ENCODE measurements at places on chromosomes 7 and 10. TPM values are rescaled to one million over a fixed set of nuclear protein-coding genes. Genes with fewer than 3 reads are reported as not detected.

DNA sequence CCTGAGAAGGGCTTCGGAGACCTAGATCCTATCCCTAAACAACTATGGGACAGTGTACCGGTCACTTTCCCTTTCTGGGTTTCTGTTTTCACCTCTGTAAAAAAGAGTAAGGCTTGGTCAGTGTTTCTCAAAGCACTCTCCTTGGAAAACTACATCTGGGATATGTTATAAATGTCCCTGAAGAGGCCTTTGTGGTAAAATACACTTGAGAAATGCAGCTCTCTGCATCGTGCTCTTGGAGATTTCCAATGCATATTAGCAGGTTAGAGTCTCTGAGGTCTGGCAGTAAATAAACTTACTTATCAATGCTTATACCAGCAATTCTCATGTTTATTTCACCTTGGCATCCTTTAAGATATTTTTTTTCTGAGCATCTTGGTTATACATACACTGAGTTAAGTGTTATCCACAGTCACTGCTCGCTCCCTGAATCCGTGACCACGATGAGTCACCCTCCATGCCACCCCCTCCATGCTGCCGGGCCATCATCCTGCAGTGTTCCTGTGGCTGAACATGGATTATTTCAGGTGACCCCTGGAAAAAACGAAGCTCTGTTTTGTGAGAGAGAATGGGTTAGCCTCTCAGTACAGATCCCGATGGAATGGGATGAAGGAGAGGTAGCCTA lies 3.3 kb upstream of the TBXAS1 start:
- no peak for DNase-seq

- no peak for DNase-seq
These were observed 97.7 kb downstream of the TAF3 start for GRCh38 chr10:7915923-7916536.

Gene MYO1G
- total RNA-seq = 376 TPM

DNA sequence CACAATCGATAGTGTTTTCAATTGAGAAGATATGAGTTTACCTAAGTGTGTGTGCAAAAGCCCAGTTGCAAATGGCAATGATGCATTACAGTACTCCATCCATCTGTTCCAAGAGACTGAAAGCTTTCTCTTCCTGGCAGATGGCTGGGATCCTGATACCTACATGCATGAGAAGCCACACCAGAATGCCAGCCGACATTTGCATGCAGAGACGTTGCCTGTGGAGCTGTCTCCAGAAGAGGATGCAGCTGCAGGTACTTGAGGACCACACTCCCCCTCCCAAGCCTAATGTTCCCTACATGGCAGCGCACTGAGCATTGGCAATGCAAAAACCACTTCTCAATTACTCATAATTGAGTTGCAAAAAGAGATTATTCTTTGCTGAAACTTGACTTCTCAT lies 332.1 kb downstream of the WDR11 start:
- no peak for DNase-seq

DNA sequence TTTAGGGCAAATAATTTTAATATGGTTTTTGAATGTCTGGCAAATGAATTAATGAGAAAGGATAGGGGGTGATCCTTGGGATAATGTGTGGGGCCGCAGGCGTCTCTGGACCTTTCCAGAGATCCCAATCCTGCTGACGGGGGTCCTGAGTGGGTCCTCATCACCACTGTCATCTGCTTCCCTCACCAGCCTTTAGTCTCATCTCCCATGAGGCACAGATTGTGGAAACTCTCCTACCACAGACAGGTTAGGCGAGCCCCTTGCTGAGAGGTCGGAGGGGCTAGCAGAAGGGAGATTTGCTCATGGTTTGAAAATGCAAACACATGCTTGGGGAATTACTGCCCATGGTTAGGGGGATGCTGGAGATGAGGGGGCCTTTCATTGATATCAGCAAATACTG lies 484.6 kb downstream of the RPS24 start:
- no peak for DNase-seq

GRCh38 chr7:83365746-83366145 lies 203.1 kb upstream of the PCLO start:
- no peak for DNase-seq

Gene TUBB8
- not detected for total RNA-seq

Gene CHAT
- total RNA-seq = not detected

Gene CNNM1
- total RNA-seq = 1.4 TPM

Gene CEP55
- 67.8 TPM for total RNA-seq

DNA sequence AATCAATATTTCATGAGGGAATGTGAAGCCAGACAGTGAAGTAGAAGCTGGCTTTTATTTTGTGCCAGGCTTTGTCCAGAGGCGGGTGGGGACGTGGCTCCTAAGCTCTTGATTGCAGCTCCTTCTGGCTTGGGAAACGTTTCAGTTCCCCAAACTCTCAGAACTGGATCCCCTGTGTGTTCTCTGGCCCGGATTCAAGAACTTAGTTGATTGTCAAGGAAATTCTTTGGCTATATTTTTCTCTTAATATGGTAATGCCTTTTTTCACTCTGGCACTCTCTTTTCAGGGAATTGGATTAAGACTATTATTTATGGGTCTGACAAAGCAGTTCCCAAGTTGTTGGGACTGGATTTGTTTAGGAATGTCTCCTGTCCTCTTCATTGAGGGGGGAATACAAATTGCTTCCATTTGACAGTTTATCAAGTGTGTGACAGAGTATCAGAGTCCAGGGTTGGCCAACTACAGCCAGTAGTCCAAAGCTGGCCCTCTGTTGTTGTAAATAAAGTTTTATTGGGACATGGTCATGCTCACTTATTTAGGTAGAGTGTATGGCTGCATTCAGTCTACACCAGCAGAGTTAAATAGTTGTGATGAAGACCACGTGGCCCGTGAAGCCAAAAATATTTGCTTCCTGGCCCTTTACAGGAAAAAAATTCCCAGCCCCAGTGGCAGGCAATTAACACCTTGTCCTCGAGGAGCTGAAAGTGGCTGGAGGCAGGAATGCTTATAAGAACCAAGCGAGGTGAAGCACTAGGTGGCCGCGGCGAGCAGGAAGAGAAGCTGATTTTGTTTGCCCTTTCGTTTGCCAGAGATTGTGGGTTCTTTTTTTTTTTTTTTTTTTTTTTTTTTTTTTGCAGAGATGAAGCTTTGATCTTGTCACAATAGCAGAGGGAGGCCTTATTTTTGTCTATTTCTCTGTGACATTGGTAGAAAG lies 34.3 kb downstream of the HTRA1 start:
- DNase-seq = no peak

Gene IRF5
- total RNA-seq = 7.2 TPM

Gene TBXAS1
- 5.1 TPM for total RNA-seq

DNA sequence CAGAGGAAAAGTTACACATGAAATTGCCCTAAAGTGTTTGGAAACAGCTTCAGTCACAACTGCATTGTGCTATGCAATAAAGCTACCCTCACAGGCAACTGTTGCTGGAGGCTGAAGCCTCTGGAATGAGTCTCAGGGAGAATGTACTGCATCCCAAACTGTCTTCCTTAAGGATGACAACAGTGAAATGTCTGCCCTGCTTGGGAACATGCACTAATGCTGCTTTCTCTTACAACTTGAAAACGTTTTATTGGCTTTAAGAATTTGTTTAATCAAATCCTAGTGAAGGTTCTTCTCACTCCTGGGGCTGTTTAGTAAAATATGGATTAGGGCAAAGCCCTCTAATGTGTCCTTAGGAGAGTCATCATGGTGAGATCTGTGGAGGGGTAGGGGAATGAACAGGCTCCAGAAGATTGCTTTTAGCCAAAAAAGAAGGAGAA lies 215.4 kb downstream of the TWIST1 start:
- DNase-seq = no peak

Gene SP8
- total RNA-seq = not detected

DNA sequence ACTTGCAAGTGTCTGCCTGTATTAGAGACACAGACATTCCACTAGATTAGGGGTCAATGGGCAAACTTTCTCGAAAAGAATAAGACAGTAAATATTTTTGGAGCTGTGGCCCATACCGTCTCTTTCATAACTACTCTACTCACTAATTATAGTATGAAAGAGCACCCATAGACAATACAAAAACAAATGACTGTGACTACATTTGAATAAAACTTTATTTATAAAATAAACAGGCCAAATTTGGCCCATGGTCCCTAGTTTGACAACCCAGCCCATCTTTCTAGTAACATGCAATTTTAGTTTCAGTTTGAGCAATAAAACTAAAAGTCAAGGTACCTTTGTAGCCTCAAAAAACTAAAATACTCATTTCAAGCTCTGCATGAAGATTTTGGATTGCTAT lies 294.6 kb downstream of the PARD3 start:
- DNase-seq = no peak

GRCh38 chr10:780536-781524 lies 91.4 kb upstream of the DIP2C start:
- DNase-seq = no peak

DNA sequence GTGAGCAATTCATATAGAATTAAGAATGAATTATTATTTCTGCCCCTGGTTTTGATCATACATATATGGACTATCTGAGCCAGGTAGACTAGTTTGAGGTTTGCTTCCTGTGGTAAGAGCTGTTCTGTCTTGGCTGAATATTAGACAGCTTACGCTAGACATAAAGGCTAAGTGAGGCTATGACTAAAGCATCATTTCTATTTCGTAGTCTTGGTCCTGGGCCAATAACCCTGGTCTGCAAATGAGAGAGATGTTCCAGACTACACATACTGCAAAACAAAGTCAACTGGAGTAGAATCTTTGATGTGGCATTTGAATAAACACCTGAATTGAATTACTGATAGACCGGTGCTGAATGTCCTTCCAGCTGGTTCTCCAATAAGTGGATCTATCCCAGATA lies 40.8 kb upstream of the CACNB2 start:
- DNase-seq = no peak

DNA sequence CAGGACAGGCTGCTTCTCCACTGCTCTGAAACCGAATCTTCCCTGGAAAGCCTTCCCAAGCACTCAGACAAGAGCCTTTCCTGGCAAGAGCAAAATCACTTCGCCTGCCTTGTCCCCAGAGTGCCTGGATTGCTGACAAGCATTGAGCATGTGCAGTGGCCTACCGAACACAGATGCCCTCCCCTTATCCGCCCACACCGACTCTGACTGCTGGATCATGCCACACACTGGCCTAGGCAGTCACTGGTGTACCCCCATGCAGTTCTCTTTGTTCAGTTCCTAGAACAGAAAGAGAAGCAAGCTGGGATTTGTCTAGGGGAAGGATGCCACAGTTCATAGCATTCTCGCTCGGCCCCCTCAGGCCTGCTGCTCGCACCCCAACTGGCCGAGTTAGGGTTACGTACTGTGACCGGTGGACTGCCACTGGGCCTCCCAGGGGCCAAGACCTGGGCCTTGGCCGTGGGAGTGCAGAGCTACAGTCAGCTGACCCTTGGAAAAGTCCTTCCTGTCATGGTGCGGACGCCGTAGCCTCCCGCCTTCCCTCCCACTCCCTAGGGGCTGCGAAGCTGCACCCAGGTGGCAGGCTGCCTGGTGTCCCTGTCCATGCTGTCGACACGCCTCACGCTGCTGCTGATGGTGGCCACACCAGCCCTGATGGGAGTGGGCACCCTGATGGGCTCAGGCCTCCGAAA lies 6.9 kb downstream of the ABCB8 start:
- DNase-seq = no peak

Gene RABGEF1
- total RNA-seq = 22.5 TPM

Gene DKK1
- not detected for total RNA-seq

Gene CPED1
- total RNA-seq = not detected

Gene ECHS1
- total RNA-seq = 56.7 TPM

Gene FGFR2
- not detected for total RNA-seq
